ENCODE measurements at places on chromosomes 3 and 15.

- no peak for DNase-seq
These were observed 9.9 kb upstream of the KNL1 start for GRCh38 chr15:40584191-40584590.

GRCh38 chr3:182962166-182962565 lies 18.2 kb downstream of the DCUN1D1 start:
- DNase-seq: no peak

GRCh38 chr3:52537165-52537620 lies 788 bp downstream of the UQCC5 start:
- DNase-seq: no peak

- no peak for DNase-seq
These were observed 400.9 kb upstream of the ATP11B start for GRCh38 chr3:182392182-182392937.

GRCh38 chr15:99076109-99076508 lies 28.8 kb upstream of the SYNM start:
- DNase-seq: no peak

- DNase-seq: no peak
These were observed 19.8 kb downstream of the PCSK6 start for GRCh38 chr15:101469520-101470288.

DNA sequence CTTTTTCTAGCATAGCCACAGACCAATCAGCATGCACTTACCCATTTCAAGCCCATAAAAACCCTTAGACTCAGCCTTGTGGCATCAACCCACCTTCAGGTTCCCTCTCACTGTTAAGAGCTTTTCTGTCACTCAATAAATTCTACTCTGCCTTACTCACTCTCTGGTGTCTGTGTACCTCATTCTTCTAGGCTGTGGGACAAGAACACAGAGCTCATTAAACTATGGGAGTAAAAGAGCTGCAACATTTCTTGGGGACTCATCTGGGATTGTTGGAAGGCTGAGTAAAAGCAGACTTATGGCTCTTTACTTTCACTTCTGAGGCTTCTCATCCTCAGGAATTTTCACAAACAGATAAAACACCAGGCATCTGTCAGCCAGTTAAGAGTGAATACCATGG lies 879.3 kb downstream of the ROBO2 start:
- DNase-seq: no peak

GRCh38 chr3:40073310-40074007 lies 236.0 kb upstream of the EIF1B start:
- DNase-seq: no peak

DNA sequence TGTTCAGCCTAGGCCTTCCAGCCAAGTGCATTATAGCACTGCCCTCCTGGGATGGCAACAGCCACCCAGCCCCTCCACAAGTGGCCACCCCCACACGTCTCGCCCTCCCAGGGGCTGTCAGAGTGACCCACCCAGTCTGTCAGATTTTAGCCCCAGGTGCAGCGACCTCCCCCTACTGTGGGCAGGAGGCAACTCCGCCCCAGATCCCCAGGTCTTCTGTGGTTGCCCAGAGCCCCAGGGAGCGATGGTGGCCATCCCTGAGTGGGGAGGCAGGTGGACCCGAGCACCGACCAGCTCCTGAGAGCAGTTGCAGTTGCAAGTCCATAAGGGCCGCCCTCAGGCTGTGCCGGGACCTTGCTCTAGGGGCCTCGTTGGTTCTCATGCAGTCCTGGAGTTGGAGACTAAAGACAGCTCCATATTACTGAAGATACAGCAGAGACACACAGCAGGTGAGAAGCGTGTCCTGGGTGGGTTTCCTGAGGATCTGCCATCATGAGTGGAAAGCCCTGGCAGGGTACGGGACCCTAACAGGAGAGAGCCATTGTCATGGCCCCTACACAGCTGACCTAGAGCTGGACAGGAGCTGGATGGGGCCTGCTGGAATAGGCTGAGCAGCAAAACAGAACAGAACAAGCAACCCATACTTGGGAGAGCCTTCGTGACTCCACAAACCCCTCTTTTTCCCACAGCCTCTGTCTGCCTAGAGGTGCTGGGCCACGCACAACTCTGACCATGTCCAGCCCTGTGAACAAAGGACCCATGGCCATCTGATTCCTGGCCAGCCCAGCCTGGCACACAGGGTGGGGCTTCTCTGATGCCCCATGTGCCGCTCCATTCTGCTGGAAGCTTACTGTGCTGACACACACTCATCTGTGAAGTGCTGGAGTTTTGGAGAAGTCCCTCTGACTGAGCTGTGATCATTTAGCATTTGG lies 110.3 kb upstream of the ALDH1A3 start:
- DNase-seq: no peak

- no peak for DNase-seq
These were observed 456.1 kb downstream of the OCA2 start for GRCh38 chr15:27642981-27643380.

Data from HS-5 (cell line).